Hindlimb muscle (tissue), 1 donor: ENCODE measurements at places on chromosomes 1 and 21.
A peak's percentile ranks its signal among the peaks of the same experiment; 100 is the strongest.

GRCh38 chr1:32870615-32871363 is at the start of gene FNDC5:
Gene FNDC5, minus strand, starts transcription at chr1:32870912.
- DNase-seq = peak; percentile 61

- DNase-seq = no peak
Observed at GRCh38 chr1:15952317-15953258, 23.3 kb downstream of the ZBTB17 start.

DNA sequence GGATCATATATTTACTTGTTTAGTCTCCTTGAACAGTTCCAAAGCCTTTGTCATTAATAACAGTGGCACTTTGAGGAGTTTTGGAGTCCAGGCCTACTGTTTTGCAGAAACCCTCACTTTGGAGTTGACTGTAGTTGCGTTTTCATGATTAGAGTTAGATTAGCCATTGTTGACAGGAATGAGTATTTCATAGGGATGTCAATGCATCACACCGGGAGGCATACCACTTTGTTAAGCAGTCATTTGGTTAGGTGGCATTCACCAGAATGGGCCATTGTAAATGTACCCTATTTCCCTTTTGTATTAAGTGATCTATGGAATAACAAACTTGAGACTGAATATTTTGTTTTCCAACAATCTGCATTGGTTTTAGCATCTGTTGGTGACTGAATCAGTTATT is 11.8 kb downstream of the MRPS6 start:
- DNase-seq = no peak

DNA sequence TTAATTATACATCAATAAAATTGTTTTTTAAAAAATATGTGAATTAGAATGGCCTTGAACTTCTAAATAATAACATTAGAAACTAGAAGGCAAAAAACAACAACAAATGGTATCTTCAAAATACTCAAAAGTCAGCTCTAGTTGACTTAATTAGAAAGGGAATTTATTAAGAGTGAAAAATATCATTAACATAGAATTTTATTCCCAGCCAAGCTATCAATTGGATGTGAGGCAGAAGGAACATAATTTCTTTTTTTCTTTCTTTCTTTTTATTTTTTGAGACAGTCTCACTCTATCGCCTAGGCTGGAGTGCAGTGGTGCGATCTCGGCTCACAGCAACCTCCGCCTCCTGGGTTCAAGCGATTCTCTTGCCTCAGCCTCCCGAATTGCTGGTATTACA is 51.2 kb upstream of the CAPZB start:
- no peak for DNase-seq

DNA sequence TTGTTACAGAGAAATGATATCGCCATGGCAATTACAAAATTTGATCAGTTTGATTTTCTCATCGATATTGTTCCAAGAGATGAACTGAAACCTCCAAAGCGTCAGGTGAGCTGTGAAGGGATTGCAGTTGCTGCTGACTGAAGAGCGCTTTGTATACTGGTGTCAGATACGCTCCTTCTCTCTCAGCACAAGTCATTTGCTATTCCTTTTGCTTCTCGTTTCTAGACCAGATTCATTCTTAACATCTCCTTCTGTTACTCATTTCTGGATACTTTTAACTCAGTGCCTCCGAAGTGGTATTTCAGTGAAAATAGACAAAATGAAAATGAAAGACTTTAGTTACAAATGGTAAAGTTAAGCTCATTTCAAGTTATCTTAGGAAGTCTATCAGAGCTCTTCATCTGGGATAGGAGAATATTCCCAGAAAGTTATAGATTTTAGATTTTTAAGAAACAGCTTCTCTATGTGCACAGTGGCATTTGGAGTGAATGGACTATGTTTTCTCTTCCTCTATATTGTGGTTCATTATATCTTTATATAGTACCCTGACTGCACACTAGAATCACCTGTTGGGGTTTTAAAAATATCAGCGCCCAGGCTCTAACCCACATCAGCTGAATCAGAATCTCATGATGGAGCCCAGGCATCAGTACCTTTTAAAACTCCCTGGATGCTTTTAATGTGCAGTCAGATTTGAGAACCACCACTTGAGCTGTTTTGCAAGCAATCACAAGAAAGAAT is 30.3 kb upstream of the KCNQ4 start:
- DNase-seq = no peak

DNA sequence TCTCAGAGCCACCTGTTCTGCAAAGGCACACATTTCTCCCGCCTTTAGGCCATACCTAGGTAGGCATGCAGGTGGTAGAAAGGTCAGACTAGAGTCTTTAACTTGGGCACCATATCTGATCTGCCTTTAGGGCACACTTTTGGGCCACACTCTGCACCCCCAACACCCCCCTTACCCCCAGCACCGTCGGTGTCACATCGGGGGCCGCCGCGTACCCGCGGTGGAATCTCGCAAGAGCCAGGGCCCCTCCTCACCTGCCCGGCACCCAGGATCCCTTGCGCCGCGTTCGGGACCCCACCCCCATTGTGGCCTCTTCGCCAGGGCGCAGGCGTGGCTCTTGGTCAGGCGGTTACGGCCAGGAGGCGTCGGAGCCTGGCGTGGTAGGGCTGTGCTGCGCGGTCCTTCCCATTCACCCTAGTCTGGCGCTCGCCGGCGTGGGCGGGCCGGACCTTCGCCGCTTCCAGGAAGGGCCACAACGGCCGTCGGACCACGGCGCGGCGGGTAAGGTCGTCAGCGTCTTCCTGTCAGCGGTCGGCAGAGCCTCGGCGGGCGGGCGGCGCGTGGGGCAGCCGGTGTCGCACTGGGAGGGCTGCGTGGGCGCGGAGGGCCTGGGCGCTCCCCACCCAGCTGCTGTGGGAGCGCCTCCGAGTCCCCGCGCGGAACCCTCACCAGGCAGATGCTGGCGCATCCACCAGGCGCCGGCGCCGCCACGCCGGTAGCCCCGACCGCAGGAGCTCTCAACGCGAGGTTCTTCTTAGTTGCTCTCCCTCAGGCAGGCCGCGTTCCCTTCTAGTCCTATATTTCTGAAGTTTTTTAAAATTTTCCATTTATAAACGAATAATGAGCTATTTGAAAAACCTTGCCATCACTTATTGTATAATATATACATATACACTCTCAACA is at the start of gene DNAH14:
Gene DNAH14, plus strand, starts transcription at position 341 of the 903 bp plus-strand sequence. CDS start 23,028 bp downstream, outside the sequence.
- DNase-seq = peak; percentile 52

DNA sequence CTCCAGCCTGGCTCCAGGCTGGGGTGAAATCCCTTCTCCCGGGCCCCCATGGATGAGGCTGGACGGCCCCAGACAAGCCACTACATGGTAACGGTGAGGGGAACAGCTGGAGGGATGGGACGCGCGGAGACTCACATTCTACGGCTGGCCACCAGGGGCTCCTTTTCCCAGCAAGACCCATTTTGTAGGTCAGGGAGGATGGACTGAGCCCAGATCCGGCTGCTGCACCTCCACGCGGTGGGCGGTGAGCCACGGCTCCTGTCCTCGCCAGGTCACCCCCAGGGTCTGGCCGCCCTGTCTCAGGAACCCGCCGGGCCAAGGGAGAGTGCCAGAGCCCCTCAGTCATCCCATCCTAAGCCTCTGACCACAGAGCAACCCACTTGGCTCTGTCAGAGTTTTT is 75.0 kb upstream of the ACTRT2 start:
- no peak for DNase-seq

GRCh38 chr21:45335761-45336534 is 48.3 kb upstream of the POFUT2 start:
- no peak for DNase-seq

DNA sequence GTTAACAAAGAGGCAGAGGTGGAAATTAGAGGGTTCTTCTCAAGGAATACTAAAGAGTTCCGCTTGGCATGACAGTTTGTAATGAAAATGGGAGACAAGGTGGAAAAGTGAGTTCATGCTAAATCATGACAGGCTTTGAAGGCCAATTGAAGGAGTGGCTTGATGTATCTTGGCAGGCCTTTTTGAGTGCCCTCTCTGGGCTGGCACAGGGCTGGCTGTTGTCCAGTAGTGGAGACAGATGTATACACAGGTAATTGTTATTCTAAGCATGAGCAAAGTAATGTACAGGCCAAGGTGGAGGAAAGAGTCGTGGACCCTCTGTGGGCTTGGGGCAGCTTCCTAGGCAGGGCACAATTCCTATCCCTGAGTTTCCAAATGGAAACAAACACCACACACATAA is 196.7 kb upstream of the GALNT2 start:
- no peak for DNase-seq

DNA sequence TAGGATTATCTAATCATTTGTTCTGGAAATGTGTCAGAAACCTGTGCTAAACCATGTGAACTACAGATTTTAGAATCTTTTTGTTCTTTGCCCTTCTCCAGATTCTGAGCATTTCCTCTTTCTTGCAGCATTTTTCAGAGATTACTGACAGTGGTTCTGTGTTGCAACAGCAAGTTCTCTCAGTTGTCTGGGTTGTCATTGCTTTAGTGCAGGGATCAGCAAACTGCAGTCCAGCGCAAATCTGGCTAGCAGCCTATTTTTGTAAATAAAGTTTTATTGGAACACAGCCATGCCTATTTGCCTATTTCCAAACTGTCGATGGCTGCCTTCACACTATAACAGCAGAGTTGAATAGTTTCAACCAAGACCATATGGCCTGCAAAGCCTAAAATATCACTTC is 66.3 kb upstream of the LRRC8D start:
- no peak for DNase-seq

- DNase-seq = no peak
Observed at GRCh38 chr1:6984536-6984935, 199.3 kb downstream of the CAMTA1 start.

GRCh38 chr21:44711327-44712202 is at the start of gene TSPEAR:
Gene TSPEAR, minus strand, starts transcription at chr21:44711572. Its CDS starts 58 bp downstream, at chr21:44711514.
- no peak for DNase-seq

DNA sequence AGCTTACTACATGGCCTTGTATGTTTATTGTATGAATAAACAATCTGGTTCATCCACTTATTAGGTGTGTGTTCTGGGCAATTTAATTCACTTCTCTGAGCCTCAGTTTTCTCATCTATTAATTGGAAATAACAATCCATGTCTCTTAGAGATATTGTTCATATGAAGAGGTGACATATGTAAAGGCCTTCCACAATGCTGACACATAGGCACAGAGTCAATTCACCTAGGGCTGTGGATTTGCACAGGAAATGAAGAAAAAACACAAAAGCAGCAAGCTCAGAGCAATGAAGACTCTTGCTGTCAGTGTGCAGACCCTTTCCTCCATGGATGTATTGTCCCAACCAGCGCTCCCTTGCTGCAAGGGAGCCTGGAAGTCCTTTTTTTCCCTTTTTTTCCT is 195.2 kb upstream of the CAMK1G start:
- no peak for DNase-seq

GRCh38 chr1:56665384-56665783 is 20.3 kb downstream of the PRKAA2 start:
- DNase-seq = no peak

DNA sequence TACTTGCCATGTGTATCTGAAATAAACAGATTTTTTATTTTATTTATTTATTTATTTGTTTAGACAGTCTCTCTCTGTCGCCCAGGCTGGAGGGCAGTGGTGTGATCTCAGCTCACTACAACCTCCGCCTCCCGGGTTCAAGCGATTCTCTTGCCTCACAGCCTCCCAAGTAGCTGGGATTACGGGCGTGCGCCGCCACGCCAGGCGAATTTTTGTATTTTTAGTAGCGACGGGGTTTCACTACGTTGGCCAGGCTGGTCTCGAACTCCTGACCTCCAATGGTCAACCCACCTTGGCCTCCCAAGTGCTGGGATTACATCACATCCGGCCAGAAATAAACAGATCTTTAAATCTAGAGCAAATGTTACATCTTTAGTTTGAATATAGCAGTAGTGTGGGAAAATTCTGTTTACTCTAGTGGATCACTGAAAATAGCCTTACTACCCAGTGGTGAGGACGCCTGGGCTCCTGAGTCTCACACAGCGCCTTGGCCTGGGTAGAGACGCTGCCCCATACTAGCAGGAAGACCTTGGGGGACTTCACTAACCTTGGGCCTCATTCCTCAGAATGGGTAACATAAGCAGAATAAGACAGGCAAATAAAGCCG is 709 bp downstream of the GART start:
- peak; percentile 7 for DNase-seq

- no peak for DNase-seq
Observed at GRCh38 chr21:43726686-43727518, 8.0 kb downstream of the PDXK start.

- no peak for DNase-seq
Observed at GRCh38 chr1:118317842-118318614, 133.0 kb upstream of the SPAG17 start.

GRCh38 chr21:19508844-19509243 is 1105.3 kb upstream of the TMPRSS15 start:
- no peak for DNase-seq

- no peak for DNase-seq
Observed at GRCh38 chr1:48200166-48200900, 22.2 kb upstream of the SLC5A9 start.

GRCh38 chr21:44918107-44918470 is 2.6 kb downstream of the ITGB2 start:
- no peak for DNase-seq

DNA sequence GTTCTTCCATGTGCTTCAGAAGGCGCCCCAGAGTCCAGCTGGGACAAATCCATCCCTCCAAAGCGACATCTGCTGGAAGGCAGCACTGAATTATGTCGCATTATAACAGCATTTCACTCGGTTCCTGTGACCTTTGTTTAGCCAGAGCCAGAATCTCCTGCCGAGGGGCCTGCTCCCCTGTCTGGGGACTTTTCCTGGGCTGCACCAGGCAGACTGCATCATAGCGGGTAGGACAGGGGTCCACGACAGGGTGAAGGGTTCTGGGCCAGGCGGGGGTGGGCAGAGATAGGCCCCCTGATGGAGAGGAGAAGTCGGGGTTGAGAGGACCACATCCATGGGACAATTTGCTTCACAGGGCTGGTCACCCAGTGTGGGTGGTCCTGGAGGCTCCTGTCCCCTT is 276.9 kb downstream of the MATN1 start:
- DNase-seq = no peak

- DNase-seq = no peak
Observed at GRCh38 chr1:171468120-171468750, 17.1 kb upstream of the PRRC2C start.

- no peak for DNase-seq
Observed at GRCh38 chr1:114025609-114026401, 46.5 kb downstream of the OLFML3 start.

- DNase-seq = peak; percentile 51
Observed at GRCh38 chr21:17925899-17926298, 106.7 kb upstream of the C21orf91 start.

DNA sequence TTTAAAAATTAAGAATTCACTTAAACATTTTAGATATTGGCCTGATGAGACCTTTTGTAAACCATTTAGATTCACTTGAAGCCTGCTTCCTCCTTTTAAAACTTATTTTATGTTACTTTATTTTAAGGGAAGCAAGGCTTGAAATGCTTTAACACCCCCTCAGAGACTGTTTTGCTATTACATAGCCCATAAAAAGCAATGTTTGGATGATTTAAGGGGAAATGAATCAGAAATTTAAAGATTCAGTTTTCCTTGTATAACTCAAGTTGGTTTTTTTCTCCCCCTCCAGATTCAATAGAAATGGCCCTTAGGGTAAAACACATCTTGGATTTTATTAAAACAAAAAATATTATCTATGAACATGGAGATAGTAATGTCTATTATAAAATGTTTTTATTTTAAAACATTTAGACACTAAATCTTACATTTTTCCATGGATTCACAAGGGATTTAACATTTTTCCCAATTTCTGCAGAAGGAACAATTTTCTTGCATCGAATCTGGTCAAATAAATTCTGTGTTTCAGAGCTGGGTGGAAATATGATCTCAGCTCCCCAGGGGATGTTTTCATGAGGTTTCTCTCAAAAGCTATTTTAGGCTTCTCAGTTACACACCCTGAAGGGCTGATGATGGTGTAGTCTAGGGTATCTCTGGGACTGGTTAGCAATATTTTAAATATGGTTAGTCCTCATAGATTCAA is 69.3 kb upstream of the WARS2 start:
- peak; percentile 59 for DNase-seq

GRCh38 chr1:8589571-8589970 is 227.9 kb downstream of the RERE start:
- DNase-seq = no peak
